ENCODE measurements at places on chromosomes 6 and 20.

DNA sequence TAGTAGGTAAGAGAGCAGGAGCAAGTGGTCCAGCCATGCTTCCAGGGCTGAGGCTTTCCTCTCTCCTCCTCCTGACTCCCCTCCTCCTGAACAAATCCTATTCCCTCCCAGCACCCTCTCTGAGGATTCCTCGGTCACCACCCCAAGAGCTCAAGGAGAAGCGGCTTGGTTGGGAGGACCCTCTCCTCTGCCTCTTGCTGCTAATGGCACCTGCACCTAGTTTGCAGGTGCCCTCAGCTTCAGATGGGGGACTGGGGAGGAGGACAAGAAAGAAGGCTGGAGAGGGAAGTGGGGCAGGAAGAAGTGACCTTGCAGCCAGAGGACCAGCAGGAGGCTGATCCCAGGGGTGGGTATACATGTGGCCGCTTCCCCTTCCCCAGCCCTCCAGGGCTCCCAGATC lies 17.5 kb downstream of the NCR2 start:
- no peak for DNase-seq

GRCh38 chr6:122749451-122750050 lies 30.0 kb upstream of the FABP7 start:
- no peak for DNase-seq

- DNase-seq = no peak
Observed at GRCh38 chr6:152151920-152152319, 344.4 kb downstream of the ESR1 start.

- DNase-seq = no peak
Observed at GRCh38 chr6:50850223-50851048, 31.8 kb downstream of the TFAP2B start.
